ENCODE measurements at places on chromosomes 2 and 18.

- H3K4me3 ChIP-seq = no peak overlapping the region
- H3K27ac ChIP-seq = no peak overlapping the region
- H3K27me3 ChIP-seq = no peaks in the 10 kb centered on the region
Measured at GRCh38 chr2:239236808-239237205, 164.0 kb downstream of the HDAC4 start.

DNA sequence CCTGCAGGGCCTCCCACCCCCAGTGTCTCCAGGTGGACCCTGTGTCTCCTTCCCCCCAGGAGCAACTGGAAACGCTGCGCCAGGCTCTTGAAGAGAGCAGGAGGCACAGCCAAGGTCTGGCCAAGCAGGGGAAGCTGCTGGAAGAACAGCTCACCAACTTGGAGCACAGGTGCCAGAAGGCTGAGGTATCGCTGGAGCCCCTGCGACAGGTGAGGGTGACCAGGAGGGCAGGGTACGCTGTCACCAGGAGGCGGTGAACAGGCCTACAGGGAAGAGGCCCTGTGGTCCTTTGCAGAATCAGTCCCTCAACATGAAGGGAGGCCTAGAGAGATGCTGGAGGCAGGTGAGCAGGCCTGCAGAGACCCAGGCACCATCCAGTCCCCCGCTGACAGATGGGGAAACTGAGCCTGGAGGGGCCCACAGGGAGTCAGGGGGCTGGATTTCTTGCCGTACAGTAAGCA, 15.6 kb upstream of the SNED1 start:
- DNase-seq = no peak
- no peak overlapping the region for H3K4me3 ChIP-seq
- no peaks in the 10 kb centered on the region for H3K36me3 ChIP-seq
- peaks cover 4% of the 10 kb centered on the region for H3K4me1 ChIP-seq
- no peak overlapping the region for H3K27ac ChIP-seq
- H3K27me3 ChIP-seq = peaks cover 13% of the 10 kb centered on the region

- no peak for DNase-seq
- H3K27me3 ChIP-seq = no peaks in the 10 kb centered on the region
- peak overlapping the region; percentile 81 for H3K4me3 ChIP-seq
- H3K27ac ChIP-seq = peak overlapping the region; percentile 91
- H3K36me3 ChIP-seq = no peaks in the 10 kb centered on the region
- H3K4me1 ChIP-seq = peaks cover 47% of the 10 kb centered on the region
Measured at GRCh38 chr2:237675316-237675715, 47.9 kb downstream of the LRRFIP1 start.

- H3K4me1 ChIP-seq = no peaks in the 10 kb centered on the region
- DNase-seq = no peak
- H3K36me3 ChIP-seq = peaks cover 12% of the 10 kb centered on the region
- no peak overlapping the region for H3K27ac ChIP-seq
- no peak overlapping the region for H3K4me3 ChIP-seq
Measured at GRCh38 chr2:32192418-32192817, 26.8 kb downstream of the SLC30A6 start.

- H3K36me3 ChIP-seq = no peaks in the 10 kb centered on the region
- H3K4me1 ChIP-seq = peaks cover 28% of the 10 kb centered on the region
- H3K4me3 ChIP-seq = no peak overlapping the region
- peak overlapping the region; percentile 10 for H3K27ac ChIP-seq
- no peak for DNase-seq
Measured at GRCh38 chr2:108594132-108594981, 60.1 kb downstream of the LIMS1 start.

GRCh38 chr18:3281456-3282400, 19.8 kb downstream of the MYL12B start:
- peak overlapping the region; percentile 35 for H3K27ac ChIP-seq
- no peak for DNase-seq
- no peak overlapping the region for H3K4me3 ChIP-seq
- peaks cover 6% of the 10 kb centered on the region for H3K36me3 ChIP-seq

- peaks cover 6% of the 10 kb centered on the region for H3K27me3 ChIP-seq
- H3K36me3 ChIP-seq = no peaks in the 10 kb centered on the region
Measured at GRCh38 chr2:112879491-112880041, 31.4 kb upstream of the IL37 start.

GRCh38 chr18:62412231-62412979, 87.3 kb downstream of the TNFRSF11A start:
- DNase-seq = no peak
- no peak overlapping the region for H3K27ac ChIP-seq
- no peaks in the 10 kb centered on the region for H3K36me3 ChIP-seq
- H3K27me3 ChIP-seq = peaks cover 20% of the 10 kb centered on the region
- no peaks in the 10 kb centered on the region for H3K4me1 ChIP-seq
- no peak overlapping the region for H3K4me3 ChIP-seq

GRCh38 chr2:138744713-138745112, 35.5 kb downstream of the NXPH2 start:
- no peaks in the 10 kb centered on the region for H3K27me3 ChIP-seq
- H3K4me1 ChIP-seq = peaks cover 8% of the 10 kb centered on the region
- H3K36me3 ChIP-seq = no peaks in the 10 kb centered on the region
- H3K27ac ChIP-seq = no peak overlapping the region
- no peak overlapping the region for H3K4me3 ChIP-seq

DNA sequence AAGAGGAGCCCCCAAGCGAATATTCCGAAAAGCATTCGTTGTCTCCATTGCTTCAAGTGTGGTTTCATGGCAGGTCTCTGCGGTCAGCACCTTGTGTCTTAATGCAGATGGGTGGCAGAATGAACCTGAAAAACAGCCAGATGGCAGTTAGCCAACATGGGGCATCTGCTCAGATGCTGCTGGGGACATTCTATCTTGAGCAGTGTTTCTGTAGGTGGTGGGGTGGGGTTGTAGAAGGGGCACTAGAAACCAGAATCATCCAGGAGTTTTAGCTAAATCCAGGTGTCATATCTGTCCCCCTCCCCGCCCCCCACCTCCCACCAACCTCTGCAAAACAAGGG, 42.1 kb downstream of the ST6GAL2 start:
- H3K4me3 ChIP-seq = no peak overlapping the region
- H3K27ac ChIP-seq = no peak overlapping the region
- DNase-seq = no peak
- peaks cover 10% of the 10 kb centered on the region for H3K27me3 ChIP-seq
- peaks cover 9% of the 10 kb centered on the region for H3K36me3 ChIP-seq

DNA sequence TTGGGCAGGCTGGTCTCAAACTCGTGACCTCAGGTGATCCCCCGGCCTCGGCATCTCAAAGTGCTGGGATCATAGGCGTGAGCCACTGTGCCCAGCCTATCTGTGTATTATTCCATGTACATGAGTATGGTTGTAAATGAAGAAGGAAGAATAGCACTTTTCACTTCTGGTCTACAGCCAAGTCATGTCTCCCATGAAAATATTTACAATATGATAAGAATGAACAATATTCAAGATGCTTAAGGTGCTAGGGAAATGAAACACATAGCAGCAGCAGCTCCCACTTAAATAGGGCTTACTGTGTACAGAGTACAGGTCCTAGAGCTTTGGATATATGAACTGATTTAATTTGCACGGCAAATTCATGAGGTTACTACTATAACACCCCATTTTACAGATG, 70.3 kb upstream of the COL5A2 start:
- no peaks in the 10 kb centered on the region for H3K27me3 ChIP-seq
- H3K4me1 ChIP-seq = peaks cover 17% of the 10 kb centered on the region
- DNase-seq = no peak
- H3K36me3 ChIP-seq = no peaks in the 10 kb centered on the region
- no peak overlapping the region for H3K4me3 ChIP-seq
- no peak overlapping the region for H3K27ac ChIP-seq

- H3K27me3 ChIP-seq = no peaks in the 10 kb centered on the region
- peak overlapping the region; percentile 50 for H3K27ac ChIP-seq
- no peak for DNase-seq
- peaks cover 9% of the 10 kb centered on the region for H3K4me1 ChIP-seq
- H3K36me3 ChIP-seq = no peaks in the 10 kb centered on the region
Measured at GRCh38 chr18:61635901-61636528, 256.8 kb downstream of the RNF152 start.

DNA sequence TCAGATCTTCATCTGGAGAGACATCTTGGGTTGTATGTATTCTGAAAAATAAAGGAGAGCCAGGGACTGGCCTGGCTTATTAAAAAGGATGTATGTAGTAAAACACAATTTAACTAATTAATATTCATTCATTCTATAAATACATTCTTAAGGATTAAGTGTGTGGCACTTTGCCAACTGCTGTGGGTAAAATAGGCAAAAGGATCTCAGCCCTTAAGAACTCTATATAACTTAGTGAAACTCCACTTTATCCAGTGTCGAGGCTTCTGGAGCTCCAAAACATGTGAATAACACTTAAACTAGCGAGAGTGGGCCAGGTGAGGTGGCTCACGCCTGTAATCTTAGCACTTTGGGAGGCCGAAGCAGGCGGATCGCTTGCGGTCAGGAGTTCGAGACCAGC, 7.7 kb upstream of the STK39 start:
- no peaks in the 10 kb centered on the region for H3K36me3 ChIP-seq
- no peaks in the 10 kb centered on the region for H3K27me3 ChIP-seq
- no peak for DNase-seq
- no peak overlapping the region for H3K4me3 ChIP-seq
- no peaks in the 10 kb centered on the region for H3K4me1 ChIP-seq

DNA sequence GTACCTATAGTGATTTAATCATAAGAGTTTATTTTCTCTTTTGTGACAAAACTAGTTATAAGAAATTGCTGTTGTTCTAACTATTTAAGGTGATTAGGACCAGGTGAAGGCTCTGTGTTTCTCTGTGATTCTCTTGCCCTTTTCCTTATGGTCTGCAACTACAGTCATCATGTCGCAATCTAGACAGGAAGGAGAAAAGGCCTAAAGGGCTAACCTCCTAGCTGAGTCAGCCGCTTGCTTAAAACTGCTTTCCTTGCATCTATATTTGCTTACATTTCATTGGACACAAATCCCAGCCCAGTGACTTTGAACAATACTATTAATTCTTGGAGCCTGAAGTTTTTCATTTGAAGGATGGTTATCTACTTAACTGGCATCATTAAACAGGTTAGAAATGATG, 93.1 kb downstream of the PIK3C3 start:
- H3K4me1 ChIP-seq = peaks cover 22% of the 10 kb centered on the region
- H3K27me3 ChIP-seq = no peaks in the 10 kb centered on the region
- peaks cover 32% of the 10 kb centered on the region for H3K36me3 ChIP-seq
- DNase-seq = no peak

Data from type B pancreatic cell (in vitro differentiated cells).